ENCODE measurements at places on chromosomes 1 and 21.

- peak; percentile 23 for DNase-seq
Observed at GRCh38 chr21:37145635-37146111, 72.6 kb downstream of the TTC3 start.

GRCh38 chr1:47574451-47575165, 136.8 kb downstream of the FOXD2 start:
- DNase-seq, result no peak

DNA sequence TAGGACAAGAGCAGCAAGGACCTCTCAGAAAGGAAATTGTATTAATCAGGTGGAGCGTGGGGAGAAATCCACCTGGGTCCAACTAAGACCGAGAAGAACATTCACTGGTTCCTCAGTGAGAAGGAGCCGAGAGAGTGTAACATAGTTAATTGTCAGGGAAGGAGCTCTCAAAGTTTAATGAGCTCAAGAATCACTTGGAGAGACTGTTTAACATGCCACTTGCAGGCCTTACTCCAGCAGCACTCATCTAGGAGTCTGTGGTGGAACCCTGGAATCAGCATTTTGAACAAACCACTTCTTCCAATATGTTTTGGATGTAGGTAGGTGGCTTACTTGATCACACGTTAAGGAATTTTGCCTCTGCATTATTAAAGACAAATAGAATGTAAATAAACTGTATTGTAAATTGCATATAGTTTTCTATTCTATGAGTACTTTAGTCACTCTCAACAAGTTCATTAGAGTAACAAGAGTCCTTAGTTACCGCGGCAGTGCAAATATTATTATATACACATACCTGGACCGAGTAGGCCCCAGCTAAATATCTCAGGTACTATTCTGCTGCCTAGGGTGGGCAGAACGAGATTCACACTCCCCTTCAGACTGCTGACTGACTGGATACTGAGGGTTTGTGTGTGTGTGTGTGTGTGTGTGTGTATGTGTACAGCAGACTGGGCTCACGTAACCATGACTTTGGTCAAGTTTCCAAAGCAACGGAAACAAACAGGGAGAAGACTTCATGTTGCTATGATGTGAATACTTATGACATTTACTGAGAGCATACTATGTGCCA, 203.2 kb upstream of the USP24 start:
- no peak for DNase-seq

DNA sequence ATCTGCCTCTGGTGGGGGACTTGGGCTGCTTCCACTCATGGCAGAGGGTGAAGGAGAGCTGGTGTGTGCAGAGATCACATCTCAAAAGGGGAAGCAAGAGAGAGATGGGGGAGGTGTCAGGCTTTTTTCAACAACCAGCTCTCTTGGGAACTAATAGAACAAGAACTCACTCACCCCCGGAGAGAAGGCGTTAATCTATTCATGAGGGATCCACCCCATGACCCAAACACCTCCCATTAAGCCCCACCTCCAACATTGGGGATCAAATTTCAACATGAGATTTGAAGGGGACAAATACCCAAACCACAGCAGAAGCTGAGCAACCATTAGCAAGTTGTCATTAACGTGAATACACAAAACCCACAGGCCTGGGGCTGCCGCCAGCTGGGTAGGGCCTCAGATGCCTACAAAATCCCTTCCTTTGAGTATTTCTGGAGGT, 12.0 kb upstream of the VWA5B1 start:
- no peak for DNase-seq

DNA sequence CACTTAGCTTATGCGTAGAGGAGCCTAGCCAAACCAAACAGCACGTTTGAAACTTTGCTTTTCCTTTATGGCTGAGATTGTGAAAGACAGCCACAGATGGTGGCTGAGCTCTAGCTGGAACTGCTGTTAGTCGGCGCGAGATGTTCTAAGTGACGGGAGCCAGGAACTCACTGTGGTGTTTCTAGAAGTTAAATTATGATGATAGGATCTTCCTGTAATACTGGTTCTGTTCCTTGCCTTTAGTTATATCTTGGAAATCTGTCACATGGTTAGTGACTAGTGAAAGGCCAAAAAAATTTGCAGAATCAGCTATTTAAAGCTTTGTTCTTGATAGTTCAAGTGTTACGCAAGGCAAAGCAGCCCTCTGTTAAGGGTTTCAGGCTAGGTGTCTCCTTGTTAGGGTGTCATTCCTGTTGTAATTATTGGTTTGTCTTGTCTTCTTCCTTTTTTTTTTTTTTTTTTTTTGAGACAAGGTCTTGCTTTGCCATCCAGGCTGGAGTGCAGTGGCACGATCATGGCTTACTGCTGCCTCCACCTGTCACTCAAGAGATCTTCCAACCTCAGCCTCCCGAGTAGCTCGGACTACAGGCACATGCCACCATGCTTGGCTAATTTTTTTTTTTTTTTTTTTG, 22.6 kb downstream of the AK4 start:
- peak; percentile 74 for DNase-seq

DNA sequence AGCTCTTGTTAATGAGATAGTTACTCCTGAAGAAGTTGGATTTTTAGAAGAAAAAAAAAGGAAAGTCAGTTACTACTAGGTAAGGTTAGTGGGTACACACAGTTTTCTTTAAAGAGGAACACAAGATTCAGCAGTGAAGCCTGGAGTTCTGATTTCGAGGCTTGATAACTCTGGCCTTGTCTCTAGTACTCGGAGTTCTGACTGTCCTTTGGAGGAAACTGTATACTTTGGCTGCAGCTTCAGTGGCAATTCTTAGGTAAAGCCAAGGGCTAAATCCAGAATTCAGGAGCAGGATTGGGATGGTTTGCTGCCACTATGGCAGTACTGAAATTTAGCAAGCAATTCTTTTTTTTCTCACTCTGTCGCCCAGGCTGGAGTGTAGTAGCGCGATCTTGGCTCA, 9.2 kb downstream of the ACADM start:
- DNase-seq, result no peak

GRCh38 chr1:156675210-156676113, 1.7 kb downstream of the NES start:
- DNase-seq, result peak; percentile 72

GRCh38 chr21:44499211-44499560, 40.8 kb downstream of the KRTAP10-1 start:
- DNase-seq, result no peak

DNA sequence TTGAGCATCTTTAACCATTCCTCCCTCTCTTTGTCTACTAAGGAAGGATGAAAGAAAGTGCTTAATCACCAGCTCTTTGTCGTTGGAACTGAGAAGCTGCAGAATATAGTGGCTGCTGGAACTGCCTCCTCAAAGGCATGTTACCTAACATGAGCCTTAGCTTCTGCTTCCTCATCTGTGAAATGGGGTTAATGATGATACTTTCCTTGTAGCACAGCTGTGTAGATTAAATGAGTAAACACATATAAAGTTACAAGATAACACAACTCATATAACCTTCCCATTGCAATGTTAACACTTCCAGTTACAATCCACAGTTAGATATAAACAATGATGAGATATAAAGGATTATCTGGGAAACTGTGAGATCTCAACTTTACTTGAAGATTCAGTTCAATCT, 48.4 kb upstream of the ZNF326 start:
- no peak for DNase-seq

GRCh38 chr1:76292418-76293184, 218.1 kb downstream of the ST6GALNAC3 start:
- no peak for DNase-seq

GRCh38 chr1:207313131-207313530, 8.3 kb upstream of the CD55 start:
- DNase-seq, result peak; percentile 50

DNA sequence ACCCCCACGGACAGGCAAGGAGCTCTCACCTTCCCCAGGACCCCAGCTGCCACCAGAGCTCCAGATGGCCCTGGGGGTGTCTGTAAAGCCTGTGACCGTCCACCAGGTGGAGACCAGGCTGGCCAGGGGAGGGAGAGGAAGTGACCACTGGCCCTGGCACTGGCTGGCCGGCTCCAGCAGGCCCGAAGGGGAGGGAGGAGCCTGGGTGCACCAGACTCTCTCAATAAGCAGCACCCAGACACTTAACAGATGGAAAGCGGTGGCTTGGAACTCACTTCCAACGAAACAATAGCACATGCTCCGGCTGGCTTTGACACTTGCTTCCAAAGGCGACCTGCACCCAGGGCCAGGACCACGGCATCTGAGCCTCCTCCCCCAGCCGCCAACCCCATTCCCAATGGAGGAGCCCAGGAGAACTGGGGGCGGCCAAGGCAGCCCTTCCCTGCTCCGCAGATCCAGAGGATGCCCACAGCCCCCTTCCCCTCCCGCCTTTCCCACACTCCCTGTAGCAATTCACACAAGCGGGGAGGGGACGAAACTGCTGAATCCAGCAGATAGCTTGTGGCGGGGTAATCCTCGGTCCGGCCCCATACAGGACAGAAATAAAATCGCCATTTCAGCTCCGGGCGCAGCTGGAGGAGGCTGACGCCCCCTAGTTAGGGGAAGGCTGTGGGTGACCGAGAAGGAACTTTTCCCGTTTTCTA, 742 bp upstream of the PDE9A start:
- DNase-seq, result peak; percentile 73

DNA sequence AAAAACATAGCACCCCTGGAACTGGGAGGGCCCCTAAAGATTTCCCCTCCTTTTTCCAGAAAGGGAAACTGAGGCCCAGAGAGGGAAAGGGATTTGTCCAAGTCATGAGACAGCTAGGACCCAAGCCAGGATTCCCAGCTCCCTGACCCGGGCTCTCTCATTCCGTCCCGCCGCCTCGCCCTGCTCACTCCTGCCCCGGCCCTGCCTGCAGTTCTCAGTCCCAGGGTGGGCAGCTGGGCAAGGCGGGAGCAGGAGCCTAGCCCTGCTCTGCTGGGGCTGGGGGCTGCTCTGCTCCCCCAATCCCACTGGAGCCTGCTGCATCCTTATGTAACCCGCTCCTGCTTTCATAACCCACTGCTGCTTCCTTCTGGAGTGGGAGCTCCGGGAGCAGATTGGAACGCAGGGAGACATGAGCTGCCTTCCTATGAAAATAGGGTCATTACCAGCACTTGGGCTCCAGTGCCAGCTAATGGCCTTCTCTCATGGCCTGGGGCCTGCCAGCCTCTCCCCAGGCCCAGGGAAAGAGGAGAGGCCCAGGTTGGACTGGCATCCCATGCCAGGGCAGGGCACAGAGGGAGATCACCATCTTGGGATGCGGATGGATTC, 84.5 kb downstream of the CAMK2N1 start:
- no peak for DNase-seq

GRCh38 chr1:70109241-70109640, 96.1 kb downstream of the LRRC40 start:
- no peak for DNase-seq

- no peak for DNase-seq
Observed at GRCh38 chr21:18588001-18588662, 184.5 kb upstream of the TMPRSS15 start.

DNA sequence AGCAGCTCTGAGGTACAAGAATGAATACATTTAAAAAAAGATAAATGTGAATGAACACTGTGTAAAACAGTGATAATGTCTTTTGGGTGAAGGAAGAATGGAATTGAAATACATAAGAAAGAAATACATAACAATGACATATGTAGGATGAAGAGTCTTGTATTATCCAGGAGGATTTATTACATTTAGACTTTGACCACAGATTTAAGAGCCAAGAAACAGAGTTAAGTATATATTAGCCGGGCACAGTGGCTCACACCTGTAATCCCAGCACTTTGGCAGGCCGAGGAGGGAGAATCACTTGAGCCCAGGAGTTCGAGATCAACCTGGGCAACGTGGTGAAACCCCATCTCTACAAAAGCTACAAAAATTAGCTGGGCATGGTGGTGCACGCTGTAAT, 79.7 kb downstream of the SCCPDH start:
- no peak for DNase-seq

GRCh38 chr1:3678361-3679097, 26.2 kb downstream of the TP73 start:
- no peak for DNase-seq

- no peak for DNase-seq
Observed at GRCh38 chr1:47675047-47675675, 237.3 kb downstream of the FOXD2 start.

GRCh38 chr1:30698401-30698981, 24.9 kb downstream of the MATN1 start:
- DNase-seq, result no peak

DNA sequence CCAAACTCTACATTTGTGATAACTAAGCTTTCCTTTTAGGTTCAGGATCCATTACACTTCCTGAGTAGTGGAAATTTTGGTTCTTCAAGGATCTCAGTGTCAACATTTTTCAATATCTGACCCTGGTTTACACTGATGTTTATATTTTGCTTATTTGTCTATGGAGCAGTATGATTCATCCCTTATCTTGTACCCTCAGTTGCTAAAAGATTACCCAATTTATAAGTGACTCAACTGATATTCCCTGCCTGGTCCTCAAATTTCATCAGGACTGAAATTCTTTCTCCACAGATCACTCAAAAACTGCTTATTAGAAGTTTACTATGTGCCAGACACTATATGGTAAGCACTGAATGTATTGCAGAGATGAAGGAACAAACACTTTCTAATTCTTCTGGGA, 139.1 kb upstream of the CHRM3 start:
- peak; percentile 12 for DNase-seq

GRCh38 chr1:234755449-234755863, 145.5 kb upstream of the IRF2BP2 start:
- peak; percentile 92 for DNase-seq

- DNase-seq, result no peak
Observed at GRCh38 chr1:97630948-97631347, 289.9 kb downstream of the DPYD start.

DNA sequence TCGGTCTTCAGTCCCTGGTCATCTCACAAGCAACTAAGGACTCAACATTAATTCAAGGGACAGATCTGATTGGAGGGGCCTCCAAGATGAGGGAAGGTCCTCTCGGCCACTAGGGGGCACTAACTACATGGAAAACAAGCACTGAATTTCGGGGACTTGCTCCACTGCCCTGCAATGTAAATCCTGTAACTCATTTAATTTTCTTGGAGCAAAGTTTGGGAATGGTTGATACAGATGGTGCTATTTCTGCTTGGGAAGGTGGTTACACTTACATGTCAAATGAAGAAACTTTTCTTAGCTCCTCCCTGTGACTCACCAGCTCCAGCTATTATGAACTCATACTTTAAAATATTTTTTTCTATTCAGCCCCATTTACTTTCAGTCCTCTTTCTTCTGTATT, 97.4 kb upstream of the KCNJ15 start:
- DNase-seq, result peak; percentile 88

DNA sequence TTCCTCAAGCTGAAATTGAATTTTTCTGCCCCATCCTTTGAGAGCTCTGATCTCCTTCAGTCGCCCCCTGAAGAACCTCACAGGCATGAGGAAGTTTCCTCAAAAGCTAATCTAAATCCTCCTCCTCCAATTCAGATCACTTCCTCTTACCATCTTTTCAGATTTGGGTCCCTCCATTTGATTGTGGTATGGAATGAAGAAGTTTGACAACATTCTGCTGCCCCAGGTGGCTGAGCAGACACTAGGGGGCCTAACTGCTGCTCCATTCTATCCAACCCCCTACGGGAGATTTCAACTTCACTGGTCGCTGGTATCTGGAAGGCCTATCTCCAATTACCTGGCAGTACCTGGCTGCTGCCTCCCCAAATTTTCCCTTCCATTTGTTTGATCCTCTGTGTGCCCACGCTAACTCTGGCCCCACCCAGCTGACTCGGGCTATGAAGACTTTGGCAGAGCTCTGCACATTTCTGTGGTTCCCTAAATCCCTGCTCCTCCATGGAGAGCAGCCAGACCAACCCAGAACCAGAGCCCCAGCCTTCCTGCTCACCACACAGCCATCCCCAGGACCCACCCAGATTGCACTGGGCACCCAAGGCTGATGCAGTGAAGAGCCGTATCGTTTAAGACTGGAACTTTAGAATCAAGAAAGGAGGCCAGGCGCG, 7.8 kb downstream of the IRF6 start:
- no peak for DNase-seq
